ENCODE measurements at places on chromosomes 1 and 21.

DNA sequence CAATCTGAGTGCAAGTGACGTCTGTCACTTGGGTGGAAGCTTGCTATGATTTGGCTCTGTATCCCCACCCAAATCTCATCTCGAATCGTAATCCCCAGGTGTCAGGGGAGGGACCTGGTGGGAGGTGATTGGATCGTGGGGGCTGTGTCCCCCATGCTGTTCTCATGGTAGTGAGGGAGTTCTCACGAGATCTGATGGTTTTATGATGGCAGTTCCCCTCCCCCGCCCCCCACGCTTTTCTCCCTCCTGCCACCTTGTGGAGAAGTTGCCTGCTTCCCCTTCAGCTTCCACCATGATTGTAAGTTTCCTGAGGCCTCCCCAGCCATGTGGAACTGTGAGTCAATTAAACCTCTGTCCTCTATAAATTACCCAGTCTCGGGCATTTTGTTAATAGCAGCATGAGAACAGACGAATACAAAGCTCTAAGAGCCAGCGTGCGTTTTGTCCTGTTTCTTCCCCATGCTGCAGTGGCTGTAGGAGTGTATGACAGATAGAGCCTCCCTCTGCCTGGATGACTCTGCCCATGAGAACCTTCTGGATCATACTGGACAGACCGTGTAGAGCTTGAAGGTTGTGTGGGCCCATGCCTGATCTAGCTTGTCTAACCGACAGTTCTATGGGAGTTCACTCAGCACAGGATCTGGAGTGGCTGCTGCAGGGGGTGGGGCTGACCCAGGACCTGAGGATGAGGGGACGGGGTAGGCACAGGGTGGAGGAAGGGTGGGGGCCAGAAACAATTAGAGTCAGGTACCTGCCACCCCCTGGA lies 139.7 kb upstream of the ERRFI1 start:
- no peak overlapping the region for H3K27ac ChIP-seq
- DNase-seq: no peak
- peaks cover 14% of the 10 kb centered on the region for H3K4me1 ChIP-seq
- no peaks in the 10 kb centered on the region for H3K36me3 ChIP-seq
- no peak overlapping the region for H3K4me3 ChIP-seq

DNA sequence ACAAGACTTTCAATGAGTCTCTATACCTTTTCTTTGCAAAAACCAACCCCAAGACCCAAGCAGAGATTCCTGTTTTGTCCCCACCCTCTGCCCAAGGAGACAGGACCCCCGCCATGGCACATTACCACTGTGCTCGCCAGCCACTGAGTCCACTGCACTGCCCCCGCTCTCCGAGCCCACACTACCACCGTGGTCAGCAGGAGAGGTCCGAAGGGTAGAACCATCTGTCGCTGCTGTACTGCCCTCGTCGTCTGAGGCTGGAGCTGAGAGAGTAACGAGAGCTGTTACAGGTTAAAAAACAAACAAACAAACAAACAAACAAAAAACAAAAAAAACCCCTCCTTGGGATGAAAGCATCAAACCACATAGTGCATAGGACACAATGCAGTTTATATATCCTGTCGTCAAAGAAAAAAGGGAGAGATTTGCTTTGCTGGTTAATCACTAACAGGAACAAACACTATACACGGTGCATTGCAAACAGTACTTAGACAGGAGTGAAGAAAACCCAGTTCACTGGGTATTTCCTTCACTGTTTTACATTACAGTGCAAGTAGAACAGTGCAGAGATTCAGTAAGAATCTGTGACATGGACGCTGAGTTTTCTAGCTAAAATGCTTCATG lies 71.0 kb downstream of the UBR4 start:
- H3K36me3 ChIP-seq: peaks cover 79% of the 10 kb centered on the region
- no peak overlapping the region for H3K27ac ChIP-seq
- H3K4me3 ChIP-seq: no peak overlapping the region
- H3K27me3 ChIP-seq: no peaks in the 10 kb centered on the region
- DNase-seq: no peak

- no peaks in the 10 kb centered on the region for H3K36me3 ChIP-seq
- no peak for DNase-seq
- no peaks in the 10 kb centered on the region for H3K4me1 ChIP-seq
- no peak overlapping the region for H3K4me3 ChIP-seq
- H3K27ac ChIP-seq: no peak overlapping the region
These were observed 41.2 kb downstream of the LPAR3 start for GRCh38 chr1:84851839-84852238.

GRCh38 chr1:71106658-71107322 lies 26.0 kb upstream of the ZRANB2 start:
- no peaks in the 10 kb centered on the region for H3K36me3 ChIP-seq
- no peak overlapping the region for H3K4me3 ChIP-seq
- H3K4me1 ChIP-seq: no peaks in the 10 kb centered on the region

- H3K4me1 ChIP-seq: no peaks in the 10 kb centered on the region
- H3K27me3 ChIP-seq: no peaks in the 10 kb centered on the region
- no peak for DNase-seq
- H3K36me3 ChIP-seq: no peaks in the 10 kb centered on the region
- no peak overlapping the region for H3K4me3 ChIP-seq
These were observed 20.4 kb upstream of the ITLN2 start for GRCh38 chr1:160975026-160975425.

Data from thoracic aorta (tissue), 2 donors.